ENCODE measurements at places on chromosomes 2 and 18.

GRCh38 chr2:128640845-128641360 lies 322.2 kb upstream of the HS6ST1 start:
- DNase-seq, result no peak

GRCh38 chr2:37500031-37500430 lies 155.6 kb downstream of the QPCT start:
- peak; percentile 76 for DNase-seq

DNA sequence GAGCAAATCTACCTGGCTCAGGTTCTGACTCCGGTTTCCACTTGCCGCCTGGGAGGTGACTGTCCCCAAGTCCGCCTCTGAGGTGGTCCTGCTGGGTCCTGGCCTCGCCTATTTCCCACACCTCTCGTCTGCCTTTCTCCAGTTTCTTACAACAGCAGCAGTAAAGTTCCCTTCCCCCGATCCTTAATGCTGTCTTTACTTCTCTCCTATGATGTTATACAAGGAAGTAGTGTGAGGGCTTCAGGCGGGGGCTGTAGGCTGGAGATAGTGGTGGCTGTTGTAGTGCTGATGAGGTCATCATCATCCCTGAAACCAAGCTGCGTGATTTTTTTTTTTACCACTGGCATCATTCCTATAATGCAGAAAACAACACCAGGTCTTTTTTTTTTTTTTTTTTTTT lies 18.9 kb downstream of the TGIF1 start:
- no peak for DNase-seq

DNA sequence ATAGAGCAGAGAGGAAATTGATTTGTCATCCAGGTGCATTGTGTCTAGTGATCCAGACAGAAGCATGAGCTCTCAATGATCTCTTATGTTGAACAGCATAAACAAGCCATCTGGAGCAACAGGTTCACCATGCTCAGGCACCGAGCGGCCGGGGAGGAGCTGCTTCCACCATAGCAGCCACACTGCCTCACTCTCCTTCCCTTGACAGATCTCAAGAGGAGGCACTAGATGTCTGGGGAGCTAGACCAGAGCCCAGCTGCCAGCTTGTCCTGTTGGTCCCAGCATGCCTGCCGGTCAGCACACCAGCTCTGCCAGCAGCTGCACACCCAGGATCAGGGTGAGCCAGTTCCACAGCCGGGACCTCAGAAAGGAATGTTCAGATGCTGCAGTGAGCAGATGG lies 17.5 kb upstream of the LONRF2 start:
- DNase-seq, result no peak

GRCh38 chr2:48238381-48238780 lies 291.6 kb upstream of the STON1 start:
- no peak for DNase-seq

- no peak for DNase-seq
These were observed 216.3 kb upstream of the ID2 start for GRCh38 chr2:8465560-8465959.

- no peak for DNase-seq
These were observed 437.2 kb upstream of the SYT4 start for GRCh38 chr18:43714343-43715010.

GRCh38 chr2:67880291-67880761 lies 182.5 kb downstream of the C1D start:
- DNase-seq, result peak; percentile 91

GRCh38 chr2:204654669-204655068 lies 109.4 kb downstream of the PARD3B start:
- no peak for DNase-seq

DNA sequence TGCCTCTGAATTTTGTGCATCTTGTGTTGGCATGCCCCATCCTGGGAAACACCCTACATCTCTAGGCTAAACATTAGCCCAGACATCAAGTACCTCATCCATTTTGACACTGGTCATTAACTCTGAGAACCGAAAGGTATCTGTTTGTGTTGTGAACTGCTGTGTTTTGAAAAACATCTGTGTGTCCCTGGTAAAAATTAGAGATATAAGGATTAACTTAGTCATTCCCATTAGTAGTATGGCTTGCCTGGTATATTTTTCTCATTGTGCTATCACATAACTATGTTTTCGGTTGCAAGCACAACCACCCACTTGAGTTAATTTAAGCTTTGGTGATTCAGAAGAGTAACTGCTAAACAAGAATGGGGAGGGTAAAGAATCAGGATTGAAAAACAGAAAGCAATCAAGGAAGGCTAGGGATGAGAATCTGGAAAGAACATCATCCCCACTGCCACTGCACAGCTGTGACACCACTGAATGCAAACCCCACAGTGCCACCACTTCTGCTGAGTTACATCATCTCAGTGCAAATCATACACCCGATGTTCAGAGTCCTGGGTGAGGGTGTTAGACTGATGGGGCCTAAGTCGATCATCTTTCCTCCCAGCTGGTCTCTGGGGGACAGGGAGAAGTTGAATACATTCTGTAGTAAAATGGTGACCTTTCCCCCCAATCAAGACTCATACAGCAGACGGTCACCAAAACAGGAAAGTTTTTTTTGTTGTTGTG lies 234.0 kb downstream of the EPHA4 start:
- no peak for DNase-seq

DNA sequence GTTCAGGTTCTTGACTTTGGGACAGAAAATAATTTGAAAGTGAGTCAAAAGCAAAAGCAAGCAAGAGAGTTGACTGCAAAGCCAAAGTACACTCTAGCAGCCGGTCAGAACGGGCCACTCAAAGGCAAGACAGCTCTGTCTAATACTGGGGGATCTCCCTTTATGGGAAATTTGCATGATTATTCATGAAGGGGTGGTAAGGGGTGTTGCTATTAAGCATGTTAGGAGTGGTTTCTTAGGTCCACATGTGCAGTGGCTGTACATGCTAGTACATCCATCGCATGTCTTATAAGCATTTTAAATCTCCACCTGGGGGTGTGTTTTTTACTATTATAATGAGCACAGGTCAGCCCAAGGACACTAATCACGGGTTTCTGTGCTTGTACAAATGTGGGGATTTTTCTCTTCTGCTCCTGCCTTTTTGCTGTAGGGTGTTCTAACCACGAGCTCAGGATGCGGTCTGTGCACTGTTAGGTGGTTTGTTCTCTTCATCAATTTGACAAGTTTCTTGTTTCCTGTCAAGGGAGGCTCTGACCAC lies 60.2 kb upstream of the SPP2 start:
- DNase-seq, result no peak

- no peak for DNase-seq
These were observed 283.7 kb upstream of the PKDCC start for GRCh38 chr2:41764131-41764530.

GRCh38 chr18:56109757-56110156 lies 521.8 kb upstream of the TCF4 start:
- no peak for DNase-seq

GRCh38 chr2:207387001-207387571 lies 142.7 kb upstream of the CREB1 start:
- DNase-seq, result no peak

DNA sequence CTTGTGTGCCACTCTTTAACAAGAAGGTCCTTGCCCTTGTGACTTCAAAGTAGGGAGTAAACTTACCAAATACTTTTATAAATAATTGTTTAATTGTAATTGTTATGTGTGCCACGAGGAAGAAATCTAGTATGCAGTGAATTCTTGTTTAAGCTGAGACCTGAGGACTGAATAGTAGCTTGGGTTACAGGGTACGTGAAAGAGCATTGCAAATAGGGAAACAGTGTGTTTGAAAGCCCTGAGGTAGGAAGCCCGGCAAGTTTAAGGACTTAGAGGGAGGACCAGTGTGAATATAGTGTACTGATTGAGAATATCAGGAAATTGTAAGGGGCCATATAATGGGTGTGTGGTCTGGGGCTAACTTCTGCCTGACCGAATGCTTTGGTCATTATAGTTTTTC lies 26.2 kb downstream of the PHLPP1 start:
- no peak for DNase-seq

GRCh38 chr2:215003001-215003400 lies 135.4 kb downstream of the ABCA12 start:
- peak; percentile 14 for DNase-seq

GRCh38 chr2:64770137-64770780 lies 116.5 kb upstream of the SERTAD2 start:
- peak; percentile 60 for DNase-seq
